Activated CD4-positive, CD25-positive, alpha-beta regulatory T cell (primary cell): ENCODE measurements at places on chromosomes 2 and 18.

- DNase-seq: no peak
Measured at GRCh38 chr2:197232010-197232409, 78.6 kb downstream of the ANKRD44 start.

DNA sequence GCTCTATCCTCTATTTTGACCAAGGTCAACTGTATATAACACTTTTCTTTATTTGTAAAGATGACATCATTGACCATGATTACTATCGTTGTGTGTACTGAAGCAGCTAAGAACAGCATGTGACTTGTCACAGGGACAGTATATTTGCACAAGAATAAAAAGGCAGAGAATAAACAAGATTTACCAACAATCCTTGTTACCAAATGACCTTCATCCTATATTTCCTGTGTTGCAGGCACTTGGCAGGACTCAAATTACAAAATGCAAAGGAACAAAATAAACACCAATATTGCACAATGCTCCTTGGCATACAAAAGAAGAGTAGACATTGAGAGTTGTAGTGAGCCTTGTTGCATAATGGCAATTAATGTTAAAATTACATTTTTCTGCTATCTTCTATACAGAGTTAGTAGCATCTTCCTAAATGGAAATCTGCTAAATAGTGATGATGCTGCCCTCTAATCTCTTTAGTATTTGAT lies 61.8 kb downstream of the RFTN2 start:
- DNase-seq: no peak

DNA sequence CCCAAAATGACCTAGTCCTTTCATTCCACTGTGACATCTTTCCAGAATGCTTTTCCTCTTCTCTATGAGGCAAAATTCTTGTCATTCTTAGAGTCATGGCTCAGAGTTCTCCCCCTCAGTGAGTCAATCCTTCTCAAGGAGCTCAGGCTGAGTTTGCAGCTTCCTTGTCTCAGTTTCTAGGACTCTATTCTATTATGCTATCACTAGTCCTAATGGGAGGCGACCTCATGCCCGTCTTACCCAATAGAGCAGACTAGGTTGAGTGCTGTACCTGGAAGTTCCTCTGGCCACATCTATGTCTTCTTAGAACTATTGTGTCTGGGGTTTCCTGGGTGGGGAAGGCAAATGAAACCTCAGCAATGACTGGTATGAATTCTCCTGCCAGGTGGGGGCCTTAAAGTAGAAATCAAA lies 51.5 kb downstream of the HAUS1 start:
- DNase-seq: peak; percentile 48

- no peak for DNase-seq
Measured at GRCh38 chr18:32910694-32911296, 138.0 kb upstream of the KLHL14 start.
